CD8-positive, alpha-beta T cell (primary cell): ENCODE measurements at places on chromosomes 4 and X. TPM values are rescaled to one million over a fixed set of nuclear protein-coding genes. Genes with fewer than 3 reads are reported as not detected.
A peak's percentile ranks its signal among the peaks of the same experiment; 100 is the strongest.

GRCh38 chr4:4491396-4491893, 50.4 kb downstream of the STX18 start:
- no peak for DNase-seq

- peak; percentile 36 for DNase-seq
These were observed 78.8 kb downstream of the RLIM start for GRCh38 chrX:74535408-74536151.

DNA sequence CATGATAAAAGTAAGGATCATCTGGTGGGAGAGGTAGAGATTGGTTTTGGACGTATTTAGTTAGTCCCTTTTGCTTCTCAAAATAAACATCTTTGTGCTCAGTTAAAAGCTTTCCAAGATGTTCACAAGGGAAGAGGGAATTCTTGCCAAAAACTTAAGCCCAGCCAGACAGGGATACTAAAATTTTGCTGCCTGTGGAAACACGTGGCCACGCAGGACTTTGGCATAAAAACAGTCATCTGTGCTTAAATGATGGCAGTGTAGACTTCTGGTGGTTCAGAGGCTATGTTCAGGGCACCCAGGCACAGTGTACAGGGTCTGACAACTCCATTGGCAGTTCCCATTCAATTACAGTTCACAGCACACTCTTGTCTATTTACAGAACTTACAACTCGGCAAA, 93.2 kb upstream of the JADE1 start:
- no peak for DNase-seq

GRCh38 chrX:41802958-41803357, 79.0 kb downstream of the GPR82 start:
- DNase-seq: no peak

The ZGRF1 gene
- 9.1 TPM for total RNA-seq
